ENCODE measurements at places on chromosomes 5 and 9. TPM values are rescaled to one million over a fixed set of nuclear protein-coding genes. Genes with fewer than 3 reads are reported as not detected.
A peak's percentile ranks its signal among the peaks of the same experiment; 100 is the strongest.

- no peak for DNase-seq
Measured at GRCh38 chr5:65563777-65564176, 681 bp downstream of the PPWD1 start.

Gene SGCD
- polyA plus RNA-seq: 3.8 TPM

- DNase-seq: no peak
Measured at GRCh38 chr5:147997486-147997885, 66.3 kb upstream of the SPINK5 start.

DNA sequence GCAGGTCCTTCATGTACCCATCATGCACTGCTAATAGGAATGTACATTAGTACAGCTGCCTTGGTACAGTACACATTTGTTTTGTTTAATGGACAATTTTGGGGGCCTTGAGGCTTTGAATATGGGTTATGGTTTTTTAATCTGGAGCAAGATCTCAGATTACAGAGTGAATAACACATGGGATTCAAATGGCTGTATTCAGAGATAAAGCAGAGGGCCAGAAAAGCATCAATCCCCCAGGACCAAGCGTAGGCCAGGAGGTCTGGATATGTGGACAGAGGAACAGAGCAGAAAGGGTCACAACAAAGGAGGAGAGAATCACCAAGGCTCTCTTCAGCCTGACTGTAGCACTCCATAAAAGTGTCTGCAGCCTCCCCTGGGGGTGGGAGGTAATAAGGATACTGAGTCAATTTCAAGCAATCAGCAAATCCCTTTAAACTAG, 47.7 kb upstream of the STK32A start:
- DNase-seq: no peak

Gene ARAP3
- polyA plus RNA-seq: 8.6 TPM

DNA sequence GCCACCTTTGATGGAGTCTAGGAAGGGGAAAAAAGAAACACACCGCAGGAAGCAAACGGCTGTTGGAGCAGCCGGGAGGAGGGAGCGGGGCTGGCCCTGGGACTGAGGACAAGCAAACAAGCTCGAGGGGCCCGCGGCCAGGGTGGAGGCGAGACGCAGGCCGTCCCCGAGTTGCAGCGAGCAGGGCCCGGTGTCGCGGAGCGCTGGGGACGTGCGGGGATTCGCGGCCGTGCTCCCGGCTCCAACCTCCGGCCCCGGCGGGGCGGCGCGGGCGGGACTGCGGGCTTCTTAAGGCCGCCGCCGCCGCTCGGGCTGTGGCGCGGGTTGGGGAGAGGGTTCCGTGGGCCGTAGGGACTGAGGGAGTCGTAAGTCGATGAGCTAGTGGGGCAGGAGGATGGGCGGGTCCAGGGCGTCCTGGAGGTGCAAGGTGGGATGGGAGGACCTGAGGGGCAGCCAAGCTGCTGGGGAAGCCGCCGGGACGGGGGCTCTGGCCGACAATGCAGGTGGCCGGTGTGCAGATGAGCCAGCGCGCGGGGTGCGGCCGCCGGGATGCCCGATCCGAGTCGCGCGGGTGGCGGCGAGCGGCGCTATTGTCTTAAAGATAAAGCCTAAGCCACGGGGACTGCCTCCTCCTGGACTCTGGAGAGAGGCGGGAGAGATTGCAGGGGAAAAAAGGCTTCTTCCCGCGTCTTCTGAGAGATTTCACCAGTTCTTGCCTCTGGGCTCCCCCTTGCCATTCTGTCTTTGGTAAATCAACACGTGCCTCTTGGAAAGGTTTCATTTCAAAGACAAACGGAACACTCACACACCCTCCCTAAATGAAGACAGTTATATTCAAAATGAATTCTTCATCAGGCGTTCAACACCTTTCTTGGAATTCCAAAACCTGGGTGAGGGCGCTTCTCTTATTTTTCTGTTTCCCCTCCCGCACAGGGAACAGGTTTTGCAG, 1.6 kb upstream of the HAPLN1 start:
- peak; percentile 90 for DNase-seq

DNA sequence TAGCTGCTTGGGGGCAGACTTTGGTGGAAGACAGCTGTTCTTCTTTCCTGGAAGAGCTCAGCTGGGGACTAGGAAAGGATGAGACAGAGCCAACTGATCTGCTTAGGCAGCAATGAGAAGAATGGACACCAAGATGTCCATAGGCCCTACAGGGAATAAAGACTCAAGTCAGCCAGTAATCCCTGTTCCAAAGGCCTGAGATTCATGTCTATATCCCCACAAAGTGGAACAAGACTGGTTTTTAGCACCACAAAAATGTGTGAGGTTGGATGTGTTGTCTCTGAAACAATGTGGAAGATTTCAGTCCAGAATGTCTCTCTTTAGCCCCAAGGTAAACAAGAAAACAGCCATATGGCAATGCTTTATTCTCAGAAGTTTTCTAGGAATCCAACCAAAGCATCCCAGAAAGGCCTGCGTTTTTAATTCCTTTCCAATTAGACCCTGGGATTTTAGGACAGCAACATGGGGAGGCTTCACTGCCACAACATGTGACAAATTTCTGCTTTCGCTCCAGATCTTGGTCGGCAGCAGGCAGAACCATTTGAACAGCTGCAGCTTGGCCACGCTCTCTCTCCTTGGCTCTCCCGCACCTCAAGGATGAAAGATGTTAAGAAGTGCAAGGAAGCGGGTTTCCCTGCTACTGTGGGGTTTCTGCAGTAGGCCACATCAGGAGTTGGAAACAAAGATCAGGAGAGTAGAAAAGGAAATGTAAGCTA, 245.1 kb downstream of the FSTL4 start:
- DNase-seq: no peak

DNA sequence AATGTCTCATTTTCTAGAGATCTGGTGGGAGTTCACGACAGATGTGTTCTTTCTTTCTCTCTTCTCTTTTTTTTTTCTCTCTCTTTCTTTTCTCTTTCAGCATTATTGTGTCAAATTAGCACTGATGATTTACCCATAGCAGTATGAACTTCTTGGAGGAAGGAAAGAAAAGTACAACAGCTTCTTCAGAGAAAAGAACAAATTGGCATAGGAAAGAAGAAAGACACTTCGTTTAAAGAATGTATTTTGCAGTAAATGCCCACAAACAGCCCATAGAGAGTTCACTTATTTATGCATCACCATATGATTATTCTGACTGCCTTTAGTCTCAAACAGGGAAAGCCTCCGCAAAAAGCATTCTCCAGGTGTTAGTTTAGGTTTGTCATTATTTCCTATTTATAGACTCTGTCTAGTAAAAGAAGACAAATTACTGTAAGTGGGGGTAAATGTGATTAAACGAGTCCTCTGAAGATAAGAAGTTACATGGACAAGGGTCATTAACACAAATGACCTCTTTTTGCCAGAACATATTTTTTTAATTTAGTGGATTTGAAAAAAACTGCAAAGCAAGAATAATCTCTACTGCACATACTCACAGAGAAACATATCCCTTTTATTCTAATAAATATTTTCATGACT, 68.0 kb downstream of the POU5F2 start:
- DNase-seq: no peak

Gene SLC6A19
- polyA plus RNA-seq: 5.8 TPM

DNA sequence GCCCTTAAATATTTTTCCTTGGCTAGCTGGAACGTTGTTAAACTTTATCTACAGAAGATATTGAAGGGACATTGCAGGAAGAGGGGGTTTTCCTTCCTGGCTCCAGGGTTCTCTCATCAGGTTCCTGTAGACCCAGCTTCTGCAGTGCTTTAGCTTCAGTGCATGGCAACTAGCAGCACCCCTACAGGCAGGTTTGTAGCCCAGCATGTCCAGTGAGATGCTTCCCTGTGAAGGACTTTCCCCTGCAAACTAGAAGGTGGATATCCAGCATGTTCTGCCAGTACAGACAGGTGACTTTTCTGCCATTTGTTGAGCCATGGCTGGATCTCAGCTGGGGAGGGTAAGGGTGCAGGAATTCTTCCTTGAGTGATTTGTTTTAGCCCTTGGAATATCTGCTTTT, 10.4 kb downstream of the CCL28 start:
- peak; percentile 36 for DNase-seq

Gene UGT3A2
- polyA plus RNA-seq: 5.1 TPM

Gene RASGRF2
- 1.8 TPM for polyA plus RNA-seq

DNA sequence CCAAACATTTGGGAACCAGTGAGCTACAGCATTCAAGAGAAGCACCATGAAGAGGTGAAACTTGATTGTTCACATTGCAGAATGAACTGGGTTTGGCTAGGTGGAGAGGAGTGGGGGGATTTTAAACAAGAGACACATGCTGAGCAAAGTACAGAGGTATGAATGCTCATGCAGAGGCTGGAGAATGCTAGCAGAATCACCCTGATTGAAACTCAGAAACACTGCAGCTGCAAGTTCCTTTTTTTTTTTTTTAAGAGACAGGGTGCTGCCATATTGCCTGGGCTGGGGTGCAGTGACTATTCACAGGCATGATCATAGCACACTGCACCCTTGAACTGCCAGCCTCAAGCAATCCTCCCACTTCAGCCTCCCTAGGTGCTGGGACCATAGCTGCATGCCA, 35.1 kb downstream of the DENND1A start:
- no peak for DNase-seq

DNA sequence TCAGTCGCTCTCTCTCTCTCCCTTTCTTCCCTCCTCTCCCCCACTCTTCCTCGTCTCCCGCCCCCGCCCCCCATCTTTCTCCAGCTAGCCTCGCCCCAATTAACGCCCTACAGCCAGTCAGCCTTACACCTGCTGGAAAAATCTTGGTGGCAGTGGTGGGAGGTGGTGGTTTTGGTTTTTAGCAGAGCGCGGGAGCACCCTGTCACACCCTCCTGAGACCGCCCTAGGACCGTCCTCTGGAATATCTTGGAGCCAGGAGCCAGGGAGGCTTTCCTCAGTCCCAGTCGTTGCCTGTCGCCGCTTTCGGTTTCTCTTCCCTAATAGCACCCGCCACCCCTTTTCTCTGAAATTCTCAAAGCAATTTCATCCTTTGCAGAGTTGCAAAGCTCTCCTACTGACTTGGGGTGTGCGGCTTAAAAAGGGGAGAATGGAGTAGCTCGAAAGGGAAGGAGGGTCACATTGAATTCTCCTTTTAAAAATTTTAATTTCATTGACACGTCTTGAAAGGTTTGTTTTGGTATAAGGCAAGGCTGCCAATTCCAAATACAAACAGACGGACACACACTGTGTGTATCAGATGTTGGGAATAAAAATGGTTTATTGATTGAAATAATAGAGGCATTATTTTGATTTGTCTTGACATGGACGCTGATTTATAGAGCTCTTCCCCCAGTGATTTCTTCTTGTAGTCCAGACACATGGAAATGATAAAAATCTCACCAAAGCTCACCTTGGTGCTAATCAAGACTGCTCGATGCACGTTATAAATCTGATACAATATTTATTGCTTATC, 301.3 kb downstream of the PARP8 start:
- DNase-seq: peak; percentile 60

- DNase-seq: peak; percentile 44
Measured at GRCh38 chr5:149656576-149657182, 73.4 kb upstream of the PPARGC1B start.

Gene WDR31
- 0.86 TPM for polyA plus RNA-seq

GRCh38 chr5:39948341-39948740, 523.6 kb upstream of the DAB2 start:
- no peak for DNase-seq

DNA sequence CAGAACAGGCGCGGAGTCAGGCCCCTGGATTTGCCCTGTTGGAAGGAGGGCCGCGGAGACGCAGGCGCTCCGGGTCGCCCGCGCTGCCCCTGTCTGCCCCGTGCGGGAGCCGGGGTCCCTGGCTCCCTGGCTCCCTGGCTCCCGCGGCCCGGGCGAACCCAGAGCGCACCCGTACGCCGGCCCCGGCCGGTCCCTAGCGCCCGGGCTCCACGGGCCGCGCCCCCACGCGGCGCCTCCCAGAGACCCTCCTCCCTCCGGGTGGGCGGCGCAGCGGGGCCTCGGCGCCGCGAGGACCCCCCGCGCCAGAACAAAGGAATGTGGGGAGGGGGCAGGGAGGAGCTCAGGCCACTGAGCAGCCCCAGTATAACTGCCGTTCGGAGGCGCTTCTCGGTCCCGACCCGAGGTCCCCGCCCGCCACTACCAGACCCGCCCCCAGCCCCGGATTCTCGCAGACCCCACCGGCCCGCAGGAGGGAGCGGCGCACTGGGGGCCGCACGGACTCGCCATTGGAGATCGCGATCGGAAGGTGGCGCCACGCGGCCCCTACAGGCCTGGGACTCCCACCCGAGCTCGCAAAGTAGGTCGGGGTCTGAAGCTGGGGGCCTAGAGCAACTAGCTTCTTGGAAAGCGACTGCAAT, 2.4 kb downstream of the NFIL3 start:
- DNase-seq: peak; percentile 78

GRCh38 chr5:13524936-13525335, 419.6 kb downstream of the DNAH5 start:
- DNase-seq: peak; percentile 43

DNA sequence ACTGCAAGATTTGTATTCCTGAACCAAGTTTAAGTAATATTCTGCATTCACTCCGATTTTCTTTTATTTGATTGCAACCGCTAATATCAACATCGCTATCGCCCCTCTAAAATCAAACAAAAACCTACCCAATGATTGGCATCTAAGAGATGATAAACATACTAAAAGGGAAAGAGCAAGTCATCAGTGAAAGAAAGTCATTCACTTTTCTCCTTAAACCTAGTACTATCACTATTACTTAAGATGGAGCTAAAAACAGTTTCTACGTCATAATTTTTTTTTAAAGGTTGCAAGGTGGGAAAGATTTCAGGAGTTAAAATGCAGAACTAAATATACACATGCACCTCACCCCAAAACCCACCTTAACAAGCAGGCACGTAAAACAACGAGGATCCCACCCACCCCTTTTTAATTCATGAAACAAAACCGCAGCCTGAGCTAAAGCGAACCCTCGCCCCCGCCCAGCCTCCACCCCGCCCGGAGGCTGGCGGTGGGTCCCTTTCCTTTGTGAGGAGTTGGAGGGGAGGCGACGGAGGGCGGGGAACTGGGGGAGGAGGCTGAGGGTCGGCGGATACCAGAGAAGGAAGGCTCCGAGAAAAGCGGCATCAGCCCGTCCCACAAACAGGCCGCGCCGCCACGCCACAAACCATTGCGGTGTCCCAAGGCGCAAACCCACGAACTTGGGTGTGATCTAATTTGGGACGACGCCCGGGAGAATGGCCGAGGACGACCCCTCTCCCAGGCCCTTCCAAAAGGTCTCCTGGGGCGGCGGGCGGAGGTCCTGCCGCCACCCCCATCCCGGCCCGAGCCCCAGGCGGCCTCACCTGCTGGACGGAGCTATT, 861 bp downstream of the UBQLN1 start:
- DNase-seq: peak; percentile 68

- DNase-seq: no peak
Measured at GRCh38 chr5:178241231-178241663, 8.6 kb upstream of the PHYKPL start.

Data from hepatocyte (in vitro differentiated cells).